ENCODE measurements at places on chromosomes 1 and 21. TPM values are rescaled to one million over a fixed set of nuclear protein-coding genes. Genes with fewer than 3 reads are reported as not detected.

Gene INTS7
- 15.3 TPM for total RNA-seq

Gene HSD17B7
- total RNA-seq, result 20.0 TPM

- DNase-seq, result no peak
Observed at GRCh38 chr1:93200086-93200620, 19.6 kb downstream of the CCDC18 start.

- DNase-seq, result no peak
Observed at GRCh38 chr1:55632058-55632457, 416.9 kb upstream of the USP24 start.

Gene SLC30A10
- total RNA-seq, result not detected

DNA sequence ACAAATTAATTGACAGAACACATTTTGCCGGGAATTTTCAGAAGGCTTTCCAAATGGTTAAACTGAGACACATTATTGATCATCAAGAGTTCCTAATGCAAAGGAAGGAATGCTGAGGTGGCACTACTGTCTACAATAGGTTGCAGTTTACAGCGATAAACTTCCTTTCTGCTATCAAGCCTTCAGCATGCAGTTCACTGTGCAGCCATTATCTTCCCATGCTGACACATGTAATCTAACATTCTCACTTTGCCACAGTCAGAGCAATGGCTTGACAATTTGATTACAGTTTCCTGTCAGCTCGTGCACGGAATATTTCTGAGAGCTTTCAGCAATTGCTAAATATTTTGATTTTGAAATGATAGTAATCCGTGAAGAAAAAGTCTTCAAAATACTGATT is 166.9 kb upstream of the PRMT6 start:
- DNase-seq, result no peak

- DNase-seq, result peak; percentile 45
Observed at GRCh38 chr1:155000411-155000725, 2.2 kb upstream of the ZBTB7B start.

DNA sequence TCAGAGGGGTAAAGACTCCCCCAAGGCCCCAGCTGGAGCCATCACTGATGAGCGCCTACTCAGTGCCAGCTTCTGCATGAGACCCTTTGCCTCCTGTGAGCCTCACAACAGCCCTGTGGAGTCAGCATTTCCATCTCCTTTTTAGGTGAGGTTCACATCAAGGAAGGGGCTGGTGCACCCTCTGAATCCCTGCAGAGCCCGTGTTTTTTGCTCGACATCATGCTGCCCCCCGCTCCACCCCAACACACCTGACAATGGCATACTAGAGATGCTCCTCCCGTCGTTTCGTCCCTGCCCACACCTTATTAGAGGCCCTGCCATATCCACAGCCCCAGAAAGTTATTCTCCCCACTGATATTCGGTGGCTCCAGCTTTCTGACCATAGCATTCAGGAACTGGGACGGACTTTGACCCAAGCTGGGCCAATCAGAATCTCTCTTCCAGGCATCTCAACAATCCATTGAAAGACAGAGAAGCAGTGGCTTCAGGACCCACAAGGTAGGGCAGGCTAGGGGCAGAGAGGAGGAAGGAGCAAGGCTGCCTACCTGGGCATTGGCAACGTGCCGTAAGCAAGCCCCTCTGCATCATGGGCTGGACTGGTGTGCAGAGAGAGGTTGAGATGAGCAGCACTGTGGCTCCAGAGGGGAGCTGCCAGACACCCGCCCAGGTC is 32.7 kb downstream of the EPHA10 start:
- no peak for DNase-seq

- DNase-seq, result no peak
Observed at GRCh38 chr1:200316148-200316803, 93.6 kb downstream of the ZNF281 start.

GRCh38 chr1:185719021-185719420 is 15.2 kb upstream of the HMCN1 start:
- peak; percentile 4 for DNase-seq

All from G401 (cell line).